Fibroblast of skin of right quadriceps (primary cell): ENCODE measurements at places on chromosomes 6 and 20.

DNA sequence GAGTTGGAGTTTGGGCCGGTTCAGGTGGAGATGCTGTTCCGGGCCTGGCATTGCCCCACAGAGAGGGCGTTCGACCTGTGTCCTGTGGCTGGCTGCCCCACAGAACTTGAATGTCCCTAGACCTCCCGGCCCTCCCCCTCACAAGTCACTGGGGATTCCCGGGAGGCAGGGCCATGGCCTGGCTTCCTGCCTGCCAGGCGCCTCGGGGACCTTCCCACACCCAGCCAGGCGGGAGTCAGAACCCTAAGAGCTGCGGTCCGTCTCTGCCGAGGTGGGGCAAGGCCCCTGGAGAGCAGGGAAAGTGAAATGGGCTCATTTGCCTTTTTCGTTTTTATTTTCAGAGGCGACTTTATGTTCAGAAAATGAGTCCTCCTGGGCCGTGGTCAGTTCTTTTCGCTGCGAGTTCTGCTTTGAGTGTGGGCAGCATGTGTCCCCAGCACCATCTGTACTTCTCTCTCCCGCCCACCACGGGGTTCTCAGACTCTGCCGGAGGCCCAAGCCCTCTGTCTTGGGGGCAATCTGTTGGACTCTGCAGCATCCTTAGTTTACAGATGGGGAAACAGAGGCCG is 8.5 kb downstream of the RBM38 start:
- DNase-seq, result no peak

DNA sequence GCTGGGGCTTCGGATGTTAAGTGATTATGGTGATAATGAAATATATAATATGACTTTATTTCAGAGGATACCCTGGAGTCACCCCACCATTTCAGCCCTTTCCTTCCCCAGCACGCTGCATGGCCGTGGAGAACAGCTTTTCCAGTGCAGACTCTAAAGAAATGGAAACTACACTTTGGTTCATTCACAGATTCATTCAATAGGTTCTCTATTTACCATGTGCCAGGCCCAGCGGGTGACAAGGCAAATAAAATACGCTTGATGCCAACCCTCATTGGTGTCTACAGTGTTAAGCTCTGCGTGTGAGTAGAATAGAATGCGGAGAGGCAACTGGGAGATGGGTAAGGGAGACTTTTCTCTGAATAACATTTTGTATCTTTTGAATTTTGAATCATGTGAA is 89.7 kb downstream of the TCP11 start:
- DNase-seq, result no peak

DNA sequence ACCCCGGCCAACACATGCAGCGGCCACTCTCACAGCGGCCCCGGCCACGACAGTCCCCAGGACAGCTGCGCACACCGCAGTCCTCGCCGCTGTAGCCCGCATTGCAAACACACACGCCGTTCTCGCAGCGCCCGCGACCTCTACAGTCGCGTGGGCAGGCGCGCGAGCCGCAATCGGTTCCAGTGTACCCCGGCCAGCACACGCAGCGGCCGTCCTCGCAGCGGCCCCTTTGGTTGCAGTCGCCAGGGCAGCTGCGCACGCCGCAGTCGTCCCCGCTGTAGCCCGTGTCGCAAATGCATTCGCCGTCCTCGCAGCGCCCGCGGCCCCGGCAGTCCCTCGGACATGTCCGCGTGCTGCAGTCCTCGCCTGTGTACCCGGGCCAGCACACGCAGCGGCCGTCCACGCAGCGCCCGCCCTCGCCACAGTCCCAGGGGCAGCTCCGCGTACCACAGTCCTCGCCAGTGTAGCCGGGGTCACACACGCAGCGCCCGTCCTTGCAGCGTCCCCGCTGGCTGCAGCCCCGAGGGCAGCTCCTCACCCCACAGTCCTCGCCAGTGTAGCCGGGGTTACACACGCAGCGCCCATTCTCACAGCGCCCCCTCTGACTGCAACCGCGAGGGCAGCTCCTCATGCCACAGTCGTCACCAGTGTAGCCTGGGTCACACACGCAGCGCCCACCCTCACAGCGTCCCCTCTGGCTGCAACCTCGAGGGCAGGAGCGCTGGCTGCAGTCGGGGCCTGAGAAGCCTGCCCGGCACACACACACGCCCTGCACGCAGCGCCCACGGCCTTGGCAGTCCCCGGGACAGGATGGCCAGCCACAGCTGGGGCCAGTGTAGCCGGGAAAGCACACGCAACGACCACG is 12.5 kb downstream of the TNXB start:
- DNase-seq, result no peak

- DNase-seq, result peak; percentile 97
Measured at GRCh38 chr6:129490521-129491255, 219.3 kb downstream of the ARHGAP18 start.

DNA sequence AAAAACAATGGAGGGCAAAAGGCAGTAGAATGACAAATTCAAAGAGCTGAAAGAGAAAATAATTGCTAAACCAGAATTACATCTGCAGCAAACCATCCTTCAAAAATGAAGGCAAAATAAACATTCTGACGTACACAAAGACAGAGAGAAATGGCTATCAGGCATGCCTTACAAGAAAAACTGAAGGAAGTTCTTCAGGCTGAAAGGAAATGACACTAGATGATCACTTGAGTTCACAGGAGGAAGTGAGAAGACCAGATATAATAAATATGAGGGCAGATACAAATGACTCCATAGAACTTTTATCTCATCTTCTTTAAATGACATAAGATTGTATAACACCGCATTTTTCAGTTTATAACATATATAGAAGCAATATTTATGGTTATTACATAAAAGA is 30.0 kb downstream of the DZANK1 start:
- DNase-seq, result no peak

GRCh38 chr6:125818772-125819260 is 28.1 kb downstream of the NCOA7 start:
- DNase-seq, result no peak

GRCh38 chr20:3980260-3981131 is 34.9 kb downstream of the RNF24 start:
- DNase-seq, result peak; percentile 32

DNA sequence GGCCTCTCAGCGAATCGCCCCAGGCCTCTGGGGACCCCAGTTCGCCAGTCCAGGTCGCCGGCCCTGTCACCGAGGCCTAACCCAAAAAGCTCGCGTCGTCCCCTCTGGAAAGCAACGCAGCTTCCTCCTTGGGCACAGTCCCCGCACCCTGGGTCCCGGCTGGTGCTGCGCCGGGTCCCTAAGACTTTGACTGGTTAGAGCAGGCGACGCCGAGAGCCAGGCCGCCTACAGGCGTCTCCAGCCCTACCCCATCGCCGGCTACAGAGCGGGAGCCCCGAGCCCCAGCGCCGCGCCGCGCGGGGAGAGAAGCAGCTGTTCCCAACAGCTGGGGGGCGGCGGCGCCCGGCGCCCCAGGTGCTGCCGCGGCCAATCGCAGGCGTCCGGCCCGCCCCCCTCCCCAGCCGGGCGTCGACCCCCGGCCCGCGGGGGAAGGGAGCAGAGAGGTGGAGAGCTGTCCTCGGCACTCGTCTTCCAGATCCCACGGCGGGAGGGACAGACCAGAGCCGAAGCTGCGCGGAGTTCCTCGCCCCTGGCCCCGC is 540 bp upstream of the RBM24 start:
- DNase-seq, result peak; percentile 34

DNA sequence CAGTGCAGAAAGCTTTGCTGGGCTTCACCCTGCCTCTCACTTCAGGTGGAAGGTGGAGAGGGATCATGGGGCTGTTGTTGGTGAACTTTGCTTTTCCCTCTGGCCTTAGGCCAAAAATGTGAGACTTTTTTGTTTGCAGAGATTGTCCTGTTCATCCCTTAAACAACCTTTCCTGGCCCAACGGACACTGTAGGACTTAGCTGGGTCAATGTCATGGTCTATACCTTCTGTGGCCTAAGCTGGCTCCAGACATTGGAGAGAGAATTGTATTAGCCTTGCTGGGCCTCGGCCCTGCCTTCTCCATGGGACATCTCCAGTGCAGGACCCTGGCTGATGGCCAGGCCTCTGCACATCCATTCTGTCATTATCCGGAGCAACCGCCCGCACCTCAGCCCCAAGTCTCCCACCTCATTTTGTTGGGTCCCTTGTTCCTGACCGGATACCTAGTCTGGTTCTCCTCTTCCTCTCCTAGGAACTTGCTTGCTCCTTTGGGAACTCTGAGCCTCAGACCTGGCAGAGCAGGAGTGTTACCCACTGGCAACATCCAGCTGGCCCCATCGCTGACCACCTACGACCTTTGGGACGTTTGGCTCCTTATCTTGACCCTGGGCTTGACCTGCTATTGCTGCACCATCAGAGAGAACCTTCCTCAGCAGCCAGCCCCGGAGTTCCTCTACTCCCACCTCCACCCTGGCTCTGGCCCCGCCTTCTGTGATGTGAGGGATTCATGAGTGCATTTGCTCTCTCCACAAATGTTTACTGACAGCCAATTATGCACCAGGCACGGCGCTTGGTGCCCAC is 128.2 kb downstream of the BANF2 start:
- no peak for DNase-seq

GRCh38 chr6:2109796-2110195 is 135.6 kb downstream of the GMDS start:
- DNase-seq, result no peak

GRCh38 chr20:18066421-18067333 is 9.0 kb upstream of the OVOL2 start:
- DNase-seq, result no peak

GRCh38 chr20:6269168-6269873 is 146.5 kb upstream of the FERMT1 start:
- no peak for DNase-seq

GRCh38 chr6:116779573-116780164 is 14.2 kb upstream of the FAM162B start:
- DNase-seq, result peak; percentile 15

GRCh38 chr6:145836170-145836569 is 21.6 kb upstream of the FBXO30 start:
- DNase-seq, result peak; percentile 64

DNA sequence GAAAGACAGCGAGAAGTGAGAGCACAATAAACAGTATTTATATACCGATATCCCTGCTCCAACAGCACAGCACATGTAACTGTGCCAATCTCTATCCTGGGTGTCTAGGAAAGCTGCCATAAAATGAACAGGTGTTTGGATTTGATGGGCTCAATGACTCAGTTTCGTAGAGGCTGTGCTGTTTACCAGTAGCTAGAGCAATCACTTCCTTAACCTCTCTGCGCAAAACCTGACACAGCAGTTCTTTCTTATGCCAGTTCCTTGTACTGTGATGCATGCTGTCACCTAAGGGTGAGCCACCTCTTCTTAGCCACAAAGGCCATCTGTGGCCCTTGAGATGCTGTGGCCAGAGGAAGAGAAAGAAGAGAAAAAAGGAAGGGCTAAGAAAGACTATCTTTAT is 59.3 kb downstream of the SHPRH start:
- no peak for DNase-seq

GRCh38 chr20:55535366-55535765 is 470.0 kb downstream of the CBLN4 start:
- DNase-seq, result no peak

GRCh38 chr6:45533386-45533785 is 155.7 kb upstream of the SUPT3H start:
- DNase-seq, result no peak

DNA sequence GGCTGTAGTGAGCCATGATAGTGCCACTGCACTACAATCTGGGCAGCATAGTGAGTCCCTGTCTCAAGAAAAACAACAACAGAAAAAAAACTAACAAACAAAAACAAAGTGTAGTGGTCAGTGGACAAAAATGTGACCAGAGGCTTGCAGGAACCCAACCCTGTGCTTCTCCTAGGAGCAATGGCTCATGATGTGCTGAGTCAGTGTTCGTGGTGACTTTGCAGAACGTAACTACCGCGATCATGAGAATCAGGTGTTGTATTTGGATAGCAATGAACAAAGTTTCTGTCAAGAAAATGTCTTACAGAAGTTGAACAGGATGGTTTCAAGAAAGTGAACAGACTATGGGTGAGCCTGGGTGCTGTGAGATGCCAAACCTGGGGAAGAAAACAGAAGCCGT is 18.5 kb upstream of the FOXC1 start:
- DNase-seq, result no peak

DNA sequence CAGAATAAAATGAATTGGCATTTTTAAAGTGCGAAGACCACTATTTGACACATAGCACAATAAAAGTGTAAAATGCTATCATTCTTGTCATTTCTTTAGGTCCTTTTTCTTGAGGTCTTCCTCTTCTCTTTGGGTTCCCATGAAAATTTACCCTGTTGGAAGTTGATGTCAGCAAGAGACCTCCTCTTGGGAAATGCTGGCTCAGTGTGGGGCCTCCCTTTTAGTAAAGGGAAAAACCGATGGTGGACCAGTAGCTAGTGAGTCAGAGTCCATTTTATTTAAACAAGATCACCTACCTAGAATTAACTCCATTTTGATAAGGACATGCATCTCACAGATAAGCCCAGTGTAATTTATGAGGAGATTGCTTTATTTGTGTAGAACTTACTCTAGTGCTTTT is 37.7 kb upstream of the HLA-C start:
- no peak for DNase-seq

GRCh38 chr6:43645613-43645964 is 753 bp downstream of the RSPH9 start:
- DNase-seq, result no peak

DNA sequence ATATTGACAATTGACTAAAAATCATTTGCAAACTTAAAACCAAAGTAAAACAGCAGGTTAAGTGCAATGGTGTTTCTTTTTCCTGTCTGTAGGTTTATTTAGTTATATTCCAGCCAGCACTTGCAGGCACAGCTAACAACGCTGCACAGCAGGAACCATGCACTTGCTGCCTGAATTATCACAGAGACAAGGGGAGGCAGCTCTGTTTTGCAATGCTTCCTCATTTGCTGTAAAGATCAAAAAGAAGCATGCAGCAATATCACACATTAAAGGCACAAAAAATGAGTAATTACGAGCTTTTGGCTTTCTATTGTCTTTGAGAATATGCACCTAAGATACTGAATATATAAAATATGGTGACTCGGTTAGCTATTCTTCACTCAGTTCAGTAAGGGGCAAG is 241.9 kb downstream of the EPHA7 start:
- DNase-seq, result no peak

- no peak for DNase-seq
Measured at GRCh38 chr6:124917769-124918168, 44.5 kb upstream of the RNF217 start.

GRCh38 chr6:124355146-124355545 is 551.5 kb downstream of the NKAIN2 start:
- DNase-seq, result no peak

DNA sequence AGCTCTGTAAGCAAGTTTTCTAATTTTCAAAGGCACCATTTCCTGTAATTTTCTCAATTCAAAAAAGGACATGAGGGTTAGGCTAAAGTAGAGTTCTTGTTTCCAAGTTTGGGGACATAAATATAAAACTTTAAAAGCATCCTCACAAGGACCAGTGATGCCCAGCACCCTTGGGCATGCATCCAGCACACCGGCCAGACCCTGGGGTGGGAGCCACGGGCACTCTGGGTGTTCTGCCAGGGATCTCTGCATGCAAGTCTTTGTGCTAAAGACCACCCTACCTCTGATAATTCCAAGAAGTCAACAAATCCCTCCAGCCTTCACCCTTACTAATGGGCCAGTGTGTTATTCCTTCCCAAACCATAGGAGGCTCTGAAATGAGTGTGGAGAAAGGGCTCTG is 46.5 kb downstream of the PLCG1 start:
- DNase-seq, result no peak

GRCh38 chr6:4581468-4582385 is 194.5 kb upstream of the CDYL start:
- peak; percentile 90 for DNase-seq

GRCh38 chr6:90148867-90149266 is 147.8 kb downstream of the BACH2 start:
- DNase-seq, result no peak
